ENCODE measurements at places on chromosomes 2 and 18.

- DNase-seq: no peak
Measured at GRCh38 chr2:64218137-64218802, 74.0 kb upstream of the PELI1 start.

DNA sequence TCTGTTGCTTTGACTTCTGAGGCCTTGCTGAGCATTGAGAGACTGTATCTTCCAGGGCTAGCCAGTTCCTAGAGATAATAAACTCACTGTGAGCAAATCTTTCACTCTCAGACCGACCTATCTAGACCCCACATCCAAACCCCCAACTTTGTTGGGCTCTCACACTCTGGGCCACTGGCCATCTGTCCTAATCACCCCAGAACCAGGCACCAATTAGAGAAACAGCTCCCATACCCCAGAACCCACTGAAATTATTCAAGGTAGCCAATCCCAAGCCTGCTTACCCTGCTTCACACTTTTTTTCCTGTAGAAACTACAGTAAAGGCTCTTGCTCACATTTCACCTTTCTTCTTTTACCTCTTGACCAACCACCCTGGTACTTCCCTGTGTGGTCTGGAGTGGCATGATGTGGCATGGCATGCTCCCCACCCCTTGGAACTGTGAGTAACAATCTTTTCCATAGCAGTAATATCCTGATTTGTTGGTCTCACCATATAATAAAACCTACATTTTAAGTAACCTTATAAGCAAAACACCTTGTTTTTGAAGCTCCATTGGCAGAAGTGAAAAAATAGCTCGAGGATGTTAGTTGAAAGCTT lies 55.2 kb downstream of the ANKRD12 start:
- DNase-seq: peak; percentile 97

- no peak for DNase-seq
Measured at GRCh38 chr2:105627534-105627933, 117.2 kb upstream of the NCK2 start.

DNA sequence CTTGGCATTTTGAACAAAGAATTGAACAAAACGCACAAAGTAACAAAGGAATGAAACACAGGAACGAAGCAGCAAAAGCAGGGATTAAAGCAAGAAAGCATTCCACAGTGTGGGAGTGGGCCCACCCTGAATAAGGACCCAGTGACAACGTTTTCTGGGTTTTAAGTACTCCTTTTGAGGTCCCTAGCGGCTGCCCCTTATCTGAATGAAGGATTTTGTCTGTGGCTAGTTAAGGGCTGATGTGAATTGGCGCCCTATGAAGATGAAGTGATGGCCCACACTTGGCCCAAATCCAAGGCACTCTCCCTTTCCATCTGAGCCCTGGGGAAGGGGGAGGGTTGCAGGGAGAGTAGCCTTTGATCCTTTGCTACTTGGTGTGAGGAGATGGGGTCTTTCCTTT lies 7.8 kb upstream of the CCDC141 start:
- peak; percentile 8 for DNase-seq

DNA sequence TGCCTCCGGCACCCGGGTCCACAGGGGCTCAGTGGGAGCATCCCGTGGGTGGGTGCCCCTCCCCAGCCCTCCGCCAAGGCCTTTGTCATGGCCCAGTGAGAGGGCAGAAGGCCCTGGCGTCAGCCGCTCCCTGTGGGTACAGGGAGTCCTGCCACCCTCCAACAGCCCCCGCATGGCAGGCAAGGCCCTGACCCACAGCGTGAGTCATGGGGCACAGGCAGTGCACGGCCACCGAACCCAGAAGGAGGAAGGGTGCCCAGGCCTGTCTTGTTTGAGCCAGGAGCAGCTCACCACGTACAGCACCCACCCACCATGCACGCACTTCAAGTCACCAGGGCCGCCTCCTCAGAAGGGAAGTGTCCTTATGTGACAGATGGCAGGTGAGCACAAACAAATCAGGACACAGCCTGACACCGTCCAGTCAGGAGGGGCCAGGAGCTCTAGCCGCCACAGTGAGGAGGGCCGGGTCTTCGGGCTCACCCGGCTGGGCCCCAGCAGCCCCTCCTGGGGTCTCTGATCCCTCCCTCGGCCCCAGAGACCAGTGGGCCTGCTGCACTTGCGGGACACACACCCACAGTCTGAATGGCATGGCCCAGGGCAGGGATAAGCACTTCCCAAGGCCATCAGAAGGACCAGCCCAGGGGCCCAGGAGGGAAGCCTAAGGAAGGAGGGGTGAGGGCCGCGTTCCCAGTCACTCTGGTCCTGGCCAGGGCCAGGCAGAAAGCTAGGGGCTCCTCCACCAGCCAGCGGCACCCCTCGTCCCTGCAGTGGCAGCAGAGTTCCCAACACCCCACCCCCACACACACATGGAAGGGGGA lies 25.8 kb downstream of the BIN1 start:
- DNase-seq: no peak

DNA sequence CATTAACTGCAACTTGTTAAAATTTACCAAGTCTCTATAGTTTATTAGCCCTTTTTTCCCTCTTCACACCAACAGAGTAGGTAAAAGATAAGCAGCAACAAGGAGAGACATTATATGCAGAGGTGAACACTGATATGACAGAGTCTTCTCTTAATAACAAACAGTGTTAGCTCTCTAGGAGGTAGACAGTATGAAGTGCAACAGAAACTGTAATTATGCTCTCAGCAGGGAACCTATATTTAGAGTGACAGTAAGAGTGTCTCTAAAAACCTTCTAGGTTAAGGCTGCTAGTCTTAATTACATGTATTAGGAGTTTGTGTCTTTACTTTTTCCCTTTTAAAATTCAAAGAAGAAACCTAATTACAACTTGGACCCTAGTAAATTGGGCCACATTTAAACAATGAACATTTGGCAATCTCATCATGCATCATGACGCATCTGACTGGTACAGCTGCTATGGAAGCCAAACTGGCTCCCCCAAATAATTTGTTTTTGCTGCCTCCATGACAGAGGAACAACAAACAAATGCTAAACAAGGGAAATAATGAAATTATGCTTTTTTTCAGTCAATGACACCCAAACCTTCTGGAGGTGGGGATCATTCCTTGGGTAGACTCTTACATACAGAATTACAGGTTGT lies 69.9 kb upstream of the MMADHC start:
- no peak for DNase-seq

All from erythroblast (primary cell).